Hematopoietic multipotent progenitor cell treated with erythropoietin and hydrocortisone succinate and interleukin-3 and kit ligand, for 4 days (in vitro differentiated cells): ENCODE measurements at places on chromosomes 13 and 19.
A peak's percentile ranks its signal among the peaks of the same experiment; 100 is the strongest.

GRCh38 chr19:28386470-28386869 is 826.5 kb downstream of the UQCRFS1 start:
- DNase-seq, result no peak

DNA sequence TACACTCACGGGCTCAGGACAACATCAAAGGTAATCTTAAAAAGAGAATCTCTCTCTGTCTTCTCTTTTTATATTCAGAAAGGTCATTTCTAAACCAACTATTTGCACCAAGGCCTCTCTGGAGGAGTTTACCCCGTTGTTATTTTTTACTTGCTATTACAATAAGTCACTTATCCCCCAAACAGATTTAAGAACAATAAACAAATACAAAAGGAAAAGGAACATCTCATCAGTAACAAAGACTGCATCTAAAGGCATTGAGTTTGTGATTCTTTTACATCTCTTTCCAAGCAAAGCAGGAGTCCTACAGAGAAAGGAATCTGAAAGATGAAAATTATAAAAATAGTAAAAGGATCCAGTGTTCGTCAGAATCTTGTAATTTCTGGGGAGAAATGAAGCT is 75.4 kb downstream of the GGACT start:
- DNase-seq, result no peak

DNA sequence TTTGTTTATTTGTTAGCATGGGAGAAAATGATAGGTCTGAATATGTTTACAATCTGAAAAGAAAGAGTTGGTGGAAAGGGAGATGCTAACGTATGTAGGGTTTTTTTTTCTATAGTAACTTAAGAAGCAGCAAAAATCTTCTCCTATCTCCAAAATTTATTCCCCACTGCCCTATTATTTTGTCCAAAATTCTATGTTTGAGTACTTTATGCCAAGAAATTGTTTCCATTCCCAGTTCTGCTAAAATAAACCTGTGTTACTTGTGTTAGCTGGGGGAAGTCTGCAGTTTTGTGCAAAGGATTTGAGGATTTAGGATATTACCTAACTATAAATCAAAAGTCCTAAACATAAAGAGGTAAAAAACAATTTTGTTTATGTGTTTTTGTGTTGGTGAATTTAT is 2770.4 kb upstream of the PCDH20 start:
- DNase-seq, result no peak

DNA sequence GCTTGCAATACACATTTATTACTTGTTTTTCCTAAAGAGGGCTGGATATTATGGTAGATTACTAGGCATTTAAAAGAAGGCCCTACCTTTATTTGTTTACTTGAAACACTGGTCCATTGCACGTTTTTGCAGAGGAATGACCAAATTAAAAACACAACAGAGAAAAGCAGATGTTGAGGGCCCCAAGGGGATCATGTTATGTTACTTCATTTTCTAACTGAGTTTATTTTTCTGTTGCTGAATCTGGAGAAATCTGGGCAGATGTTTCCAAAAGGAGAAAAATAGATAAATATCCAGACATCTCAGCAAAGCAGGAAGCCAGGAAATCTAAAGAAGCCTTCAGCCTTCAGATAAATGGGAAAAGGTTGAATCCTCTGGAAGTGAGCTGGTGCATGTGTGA is 353.0 kb downstream of the NDFIP2 start:
- no peak for DNase-seq

DNA sequence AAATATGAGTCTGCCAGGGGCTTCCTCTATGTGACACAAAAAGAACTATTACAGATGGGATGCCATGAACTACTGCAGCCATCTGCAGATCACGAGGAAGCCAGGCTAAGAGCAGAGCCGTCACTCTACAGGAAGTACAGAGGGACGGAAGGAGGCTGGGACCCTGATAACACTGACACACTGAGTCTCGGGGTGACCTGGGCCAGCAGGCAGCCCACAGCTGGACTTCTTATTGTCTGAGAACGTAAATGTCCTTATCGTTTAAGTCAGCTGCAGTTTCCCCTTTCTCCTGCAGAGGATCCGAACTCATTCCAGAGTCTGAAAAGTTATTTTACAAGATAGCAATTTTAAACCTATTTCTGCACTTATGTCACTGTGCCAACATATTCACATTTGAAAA is 20.7 kb downstream of the PARP4 start:
- peak; percentile 84 for DNase-seq

- DNase-seq, result no peak
Measured at GRCh38 chr19:3285647-3286176, 61.3 kb downstream of the CELF5 start.

GRCh38 chr19:28065026-28065425 is 1147.9 kb downstream of the UQCRFS1 start:
- DNase-seq, result no peak

DNA sequence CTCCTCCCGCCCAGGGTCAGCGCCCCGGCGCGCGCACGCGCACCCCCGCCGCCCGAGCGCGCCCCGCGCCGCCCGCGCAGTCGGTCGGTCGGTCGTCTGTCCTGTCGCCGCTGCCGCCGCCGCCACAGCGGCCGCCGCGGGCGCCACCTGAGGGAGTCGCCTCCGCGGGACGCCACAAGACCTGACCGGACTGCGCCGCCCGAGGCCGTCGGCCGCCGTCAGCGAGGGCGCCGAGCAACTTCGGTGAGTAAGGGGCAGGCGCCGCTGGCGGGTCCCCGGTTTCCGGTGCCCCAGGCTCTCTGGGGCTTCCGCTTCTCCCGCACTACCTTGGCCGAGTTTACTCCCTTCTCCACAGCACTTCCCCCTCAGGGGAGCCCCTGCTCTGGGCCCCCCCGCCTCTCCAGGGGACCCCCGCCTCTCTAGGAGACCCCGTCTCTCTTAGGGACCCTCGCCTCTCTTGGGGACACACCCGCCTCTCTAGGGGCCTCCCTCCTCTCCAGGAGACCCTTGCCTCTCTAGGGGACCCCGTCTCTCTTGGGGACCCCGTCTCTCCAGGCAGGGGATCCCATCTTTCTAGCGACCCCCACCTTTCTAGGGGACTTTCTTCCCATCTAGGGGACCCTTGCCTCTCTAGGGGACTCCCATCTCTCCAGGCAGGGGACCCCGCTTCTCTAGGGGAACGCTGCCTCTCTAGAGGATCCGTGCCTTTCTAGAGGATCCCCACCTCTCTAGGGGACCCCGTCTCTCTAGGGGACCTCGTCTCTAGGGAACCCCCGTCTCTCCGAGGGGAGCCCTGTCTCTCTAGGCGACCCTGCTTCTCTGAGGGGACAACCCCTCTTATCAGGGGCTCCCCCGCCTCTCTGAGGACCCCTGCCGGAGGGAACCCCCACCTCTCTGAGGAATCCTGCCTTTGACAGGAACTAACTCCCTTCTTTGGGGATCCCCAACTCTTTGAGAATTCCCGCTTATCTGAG is 19.3 kb upstream of the GATAD2A start:
- peak; percentile 25 for DNase-seq

GRCh38 chr13:26343816-26344215 is 89.9 kb downstream of the CDK8 start:
- DNase-seq, result peak; percentile 60

- DNase-seq, result no peak
Measured at GRCh38 chr19:48466561-48467325, 2.4 kb upstream of the CYTH2 start.
